Upper lobe of left lung (tissue), 6 donors: ENCODE measurements at places on chromosomes 11 and 22. TPM values are rescaled to one million over a fixed set of nuclear protein-coding genes. Genes with fewer than 3 reads are reported as not detected.

- H3K36me3 ChIP-seq, result no peaks in the 10 kb centered on the region
- H3K4me1 ChIP-seq, result no peaks in the 10 kb centered on the region
- DNase-seq, result no peak
- H3K27ac ChIP-seq, result no peak overlapping the region
These were observed 197.5 kb downstream of the MSANTD4 start for GRCh38 chr11:105824457-105825013.

Gene MRPL11
- 28.4 TPM for total RNA-seq

Gene CHRDL2
- 1.5 TPM for total RNA-seq

DNA sequence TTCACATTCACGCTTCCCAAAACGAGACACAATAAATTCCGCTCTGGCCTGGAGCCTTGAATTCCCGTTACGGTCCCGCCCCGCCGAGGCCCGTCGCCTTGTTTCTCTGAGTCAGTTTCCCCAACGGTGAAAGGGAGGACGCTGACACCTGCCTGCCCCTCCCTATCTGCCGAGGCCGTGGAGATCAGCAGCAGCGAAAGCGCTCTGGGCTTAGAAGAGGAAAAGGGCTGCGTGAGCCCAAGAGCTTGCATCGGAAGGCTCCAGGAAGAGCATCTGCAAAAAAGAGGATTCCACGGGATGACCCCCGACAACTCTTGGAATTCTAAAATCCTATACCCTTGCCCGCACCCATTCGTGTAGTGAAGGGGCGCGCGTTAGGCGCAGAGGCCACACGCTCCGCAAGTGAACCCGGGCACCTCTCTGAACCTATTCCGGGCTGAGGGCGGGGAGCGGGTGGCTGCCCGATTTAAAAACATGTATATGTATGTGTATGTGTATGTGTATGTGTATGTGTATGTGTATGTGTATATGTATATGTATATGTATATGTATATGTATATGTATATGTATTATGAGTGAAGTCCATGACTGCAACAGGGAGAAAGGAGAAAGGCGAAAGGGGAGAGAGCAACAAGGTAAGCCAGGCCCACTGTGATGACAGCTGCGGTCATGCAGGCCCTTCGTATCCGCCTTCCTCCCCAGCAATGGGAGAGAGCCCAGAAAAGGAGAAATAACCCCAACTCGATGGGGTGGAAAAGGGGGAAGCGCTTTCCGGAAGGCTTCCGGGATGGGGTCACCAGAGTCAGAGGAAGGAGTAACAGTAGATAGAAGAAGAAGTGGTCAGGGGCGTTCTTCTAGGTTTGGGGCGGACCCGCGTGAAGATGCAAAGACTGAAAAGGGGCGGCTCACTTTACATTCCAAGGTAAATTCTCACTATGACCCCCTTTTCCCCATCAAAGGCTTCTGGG is 948 bp upstream of the MRTFA start:
- H3K4me1 ChIP-seq, result peaks cover 19% of the 10 kb centered on the region
- DNase-seq, result peak; percentile 88
- H3K27ac ChIP-seq, result peak overlapping the region; percentile 93
- peak overlapping the region; percentile 98 for H3K4me3 ChIP-seq
- H3K27me3 ChIP-seq, result no peaks in the 10 kb centered on the region

DNA sequence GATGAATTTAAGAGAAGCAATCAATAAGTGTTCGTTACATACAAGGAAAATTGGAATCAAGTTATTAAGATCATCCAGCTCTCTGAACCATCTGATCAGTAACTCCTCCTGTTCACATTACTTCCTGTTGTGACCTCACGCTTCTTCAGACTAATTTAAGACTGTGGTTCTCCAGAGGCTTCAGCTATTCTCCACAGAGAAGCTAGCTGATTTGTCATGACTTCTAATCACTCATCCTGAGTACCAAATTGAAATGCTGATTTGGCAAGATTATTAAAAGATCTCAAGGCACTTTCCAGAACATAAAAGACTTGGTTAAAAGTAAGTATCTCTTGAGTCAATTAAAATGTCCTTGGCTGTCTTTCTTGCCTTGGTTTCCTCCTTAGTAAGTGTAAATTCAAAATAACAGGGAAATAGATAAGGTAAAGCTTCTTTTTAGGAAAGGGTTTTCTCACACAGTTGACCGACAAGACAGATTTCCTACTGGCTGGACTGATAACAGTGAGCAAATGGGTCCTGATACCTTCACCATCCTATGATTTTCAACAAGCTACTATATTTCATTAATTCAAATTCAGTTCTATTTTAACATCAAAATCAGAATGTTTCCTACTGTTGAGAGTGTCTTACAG is 38.5 kb downstream of the GAB2 start:
- H3K4me3 ChIP-seq, result no peak overlapping the region
- no peak for DNase-seq
- no peaks in the 10 kb centered on the region for H3K36me3 ChIP-seq
- no peaks in the 10 kb centered on the region for H3K27me3 ChIP-seq
- no peak overlapping the region for H3K27ac ChIP-seq

DNA sequence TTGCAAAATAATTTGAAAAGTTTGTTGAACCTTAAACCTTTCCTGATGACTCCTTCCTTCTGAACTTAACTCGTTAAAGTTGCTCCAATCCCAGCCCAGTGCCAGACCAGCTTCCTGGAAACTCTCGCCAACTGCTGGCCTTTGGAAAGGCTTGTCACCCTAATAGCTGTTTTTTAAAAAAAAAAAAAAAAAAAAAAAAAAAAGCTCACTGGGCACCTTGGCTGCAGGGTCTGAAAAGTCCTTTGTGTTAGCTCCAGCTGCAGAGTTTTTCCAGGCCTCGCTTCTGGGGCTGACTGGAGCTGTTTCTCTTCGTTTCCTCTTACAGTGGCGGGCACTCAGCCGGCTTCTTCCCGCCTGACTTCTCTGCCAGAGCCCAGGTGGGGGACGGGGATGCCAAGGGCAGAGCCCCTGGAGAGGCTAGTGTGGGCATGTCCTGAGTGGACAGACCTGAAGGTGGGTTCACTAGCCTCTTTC is 25.1 kb downstream of the KCNQ1OT1 start:
- no peak for DNase-seq
- no peaks in the 10 kb centered on the region for H3K27me3 ChIP-seq
- peaks cover 3% of the 10 kb centered on the region for H3K4me1 ChIP-seq
- H3K27ac ChIP-seq, result no peak overlapping the region

GRCh38 chr22:32466496-32466895 is 2.2 kb upstream of the BPIFC start:
- H3K27ac ChIP-seq, result no peak overlapping the region
- H3K4me3 ChIP-seq, result no peak overlapping the region
- no peaks in the 10 kb centered on the region for H3K4me1 ChIP-seq
- no peaks in the 10 kb centered on the region for H3K27me3 ChIP-seq
- no peaks in the 10 kb centered on the region for H3K36me3 ChIP-seq

DNA sequence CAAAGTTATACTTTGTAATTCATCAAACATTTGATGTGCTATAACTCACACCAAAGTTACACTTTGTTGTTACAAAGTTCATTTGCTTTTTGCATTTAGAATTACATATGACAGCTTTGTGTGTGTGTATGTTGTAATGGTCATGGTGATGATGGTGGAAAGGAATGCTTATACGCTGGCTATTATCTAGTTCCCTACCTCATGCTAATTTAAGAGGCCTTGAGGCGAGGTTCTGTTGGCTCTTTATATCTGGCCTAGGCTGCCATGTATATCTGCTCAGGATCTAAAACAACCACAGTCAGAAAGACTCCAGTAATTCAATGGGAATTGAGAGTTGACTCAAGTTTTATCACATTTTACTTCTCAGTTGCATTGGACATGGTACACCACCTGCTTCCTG is 123.4 kb downstream of the SLC17A6 start:
- H3K36me3 ChIP-seq, result no peaks in the 10 kb centered on the region
- H3K27me3 ChIP-seq, result no peaks in the 10 kb centered on the region
- no peak overlapping the region for H3K4me3 ChIP-seq
- H3K4me1 ChIP-seq, result no peaks in the 10 kb centered on the region
- no peak overlapping the region for H3K27ac ChIP-seq
- no peak for DNase-seq

- H3K4me1 ChIP-seq, result no peaks in the 10 kb centered on the region
- H3K27me3 ChIP-seq, result no peaks in the 10 kb centered on the region
- H3K27ac ChIP-seq, result no peak overlapping the region
- no peak for DNase-seq
These were observed 49.2 kb upstream of the CABP7 start for GRCh38 chr22:29670626-29671025.

DNA sequence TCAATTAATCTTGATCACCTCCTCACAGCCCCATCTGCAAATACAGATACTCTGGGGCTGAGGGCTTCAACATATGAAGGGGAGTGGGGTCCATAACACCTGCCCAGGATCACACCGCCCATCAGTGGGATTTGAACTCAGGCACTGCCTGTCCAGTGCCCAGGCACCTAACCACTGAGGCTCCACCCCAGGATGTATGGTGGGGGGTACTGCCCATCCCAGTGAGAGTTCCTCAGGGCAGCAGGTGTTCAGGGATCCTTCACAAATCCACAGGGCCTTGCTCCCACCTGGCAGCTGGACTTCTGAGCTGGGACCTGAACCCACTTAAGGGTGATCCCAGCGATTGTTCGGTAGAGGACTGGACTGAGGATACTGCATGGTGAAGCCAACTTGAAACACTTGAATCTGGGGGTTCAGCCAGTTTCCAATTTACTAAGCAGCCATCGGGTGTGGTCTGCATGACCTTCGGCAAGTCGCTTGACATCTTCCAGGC is 33.3 kb downstream of the PRDM11 start:
- H3K4me1 ChIP-seq, result peaks cover 37% of the 10 kb centered on the region
- H3K27ac ChIP-seq, result peak overlapping the region; percentile 88
- H3K27me3 ChIP-seq, result peaks cover 4% of the 10 kb centered on the region
- H3K36me3 ChIP-seq, result peaks cover 19% of the 10 kb centered on the region
- H3K4me3 ChIP-seq, result peak overlapping the region; percentile 64

GRCh38 chr11:38272376-38272775 is 1674.3 kb upstream of the RAG2 start:
- H3K4me1 ChIP-seq, result no peaks in the 10 kb centered on the region
- no peaks in the 10 kb centered on the region for H3K36me3 ChIP-seq
- H3K27me3 ChIP-seq, result no peaks in the 10 kb centered on the region
- no peak overlapping the region for H3K27ac ChIP-seq

Gene CRYBB2
- not detected for total RNA-seq

GRCh38 chr22:20520093-20520511 is 12.7 kb downstream of the MED15 start:
- no peaks in the 10 kb centered on the region for H3K27me3 ChIP-seq
- H3K36me3 ChIP-seq, result no peaks in the 10 kb centered on the region
- H3K4me3 ChIP-seq, result no peak overlapping the region
- no peak for DNase-seq
- no peak overlapping the region for H3K27ac ChIP-seq

GRCh38 chr11:78615724-78616123 is 41.1 kb upstream of the NARS2 start:
- H3K4me3 ChIP-seq, result no peak overlapping the region
- H3K27me3 ChIP-seq, result no peaks in the 10 kb centered on the region
- H3K27ac ChIP-seq, result no peak overlapping the region

Gene BLID
- total RNA-seq, result not detected

- H3K4me3 ChIP-seq, result no peak overlapping the region
- H3K4me1 ChIP-seq, result no peaks in the 10 kb centered on the region
- H3K27ac ChIP-seq, result no peak overlapping the region
- no peak for DNase-seq
These were observed 123.6 kb upstream of the BID start for GRCh38 chr22:17897858-17898257.

DNA sequence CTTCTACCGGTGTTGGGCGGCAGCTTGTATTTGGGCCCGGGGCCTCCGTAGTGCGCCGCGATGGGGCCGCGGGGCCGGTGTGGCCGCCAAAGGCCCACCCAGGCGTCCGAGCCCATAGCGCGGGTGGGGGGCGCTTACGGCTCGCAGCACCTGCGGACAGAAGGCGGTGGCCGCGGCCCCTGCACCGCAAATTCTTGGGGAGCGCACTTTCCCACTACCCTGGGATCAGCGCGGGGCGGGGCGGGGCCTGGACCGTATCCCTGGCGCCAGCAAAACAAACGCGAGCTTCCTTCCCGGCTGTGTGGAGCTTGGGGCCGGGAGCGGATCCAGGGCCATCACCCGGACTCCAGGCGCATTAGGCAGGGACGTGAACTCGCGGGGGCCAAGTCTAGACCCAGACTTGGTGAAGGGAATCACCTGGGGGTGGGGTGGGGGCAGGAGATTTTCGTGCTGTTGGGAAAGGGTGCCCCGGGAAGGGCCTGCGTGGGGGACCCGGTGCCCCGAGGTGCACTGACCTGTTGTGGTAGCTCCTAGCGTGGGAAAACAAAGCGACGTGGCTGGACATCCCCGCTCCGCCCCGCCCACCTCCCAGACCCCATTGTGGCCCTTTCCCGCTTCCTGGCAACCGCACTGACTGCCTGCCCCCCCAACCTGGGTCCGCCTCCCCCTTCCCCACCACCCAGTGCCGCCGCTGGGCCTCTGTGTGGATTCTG is 2.3 kb upstream of the TYMP start:
- H3K27me3 ChIP-seq, result no peaks in the 10 kb centered on the region
- H3K4me1 ChIP-seq, result peaks cover 42% of the 10 kb centered on the region
- DNase-seq, result peak; percentile 97
- H3K27ac ChIP-seq, result peak overlapping the region; percentile 97

DNA sequence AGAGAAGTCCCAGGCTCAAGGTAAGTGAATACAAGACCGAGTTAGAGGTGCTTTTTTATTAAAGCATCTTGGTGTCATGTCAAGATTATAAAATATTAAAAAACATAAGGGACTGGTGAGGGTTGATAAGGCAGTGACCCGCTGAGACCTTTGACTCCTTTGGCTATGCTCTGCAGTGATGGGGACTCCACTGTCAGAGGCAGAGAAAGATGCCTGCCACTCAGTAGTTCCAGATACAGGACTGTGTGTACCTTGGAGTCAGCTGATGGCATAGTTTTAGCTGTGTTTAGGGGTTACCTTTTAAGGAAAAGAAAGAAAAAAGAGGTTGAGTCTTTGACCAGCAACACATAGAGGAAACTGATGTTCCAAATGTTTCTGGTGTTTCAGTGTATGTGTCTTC is 40.8 kb downstream of the SHISA8 start:
- H3K27me3 ChIP-seq, result no peaks in the 10 kb centered on the region
- no peak for DNase-seq
- H3K27ac ChIP-seq, result no peak overlapping the region
- no peak overlapping the region for H3K4me3 ChIP-seq
- peaks cover 98% of the 10 kb centered on the region for H3K36me3 ChIP-seq
- H3K4me1 ChIP-seq, result no peaks in the 10 kb centered on the region

DNA sequence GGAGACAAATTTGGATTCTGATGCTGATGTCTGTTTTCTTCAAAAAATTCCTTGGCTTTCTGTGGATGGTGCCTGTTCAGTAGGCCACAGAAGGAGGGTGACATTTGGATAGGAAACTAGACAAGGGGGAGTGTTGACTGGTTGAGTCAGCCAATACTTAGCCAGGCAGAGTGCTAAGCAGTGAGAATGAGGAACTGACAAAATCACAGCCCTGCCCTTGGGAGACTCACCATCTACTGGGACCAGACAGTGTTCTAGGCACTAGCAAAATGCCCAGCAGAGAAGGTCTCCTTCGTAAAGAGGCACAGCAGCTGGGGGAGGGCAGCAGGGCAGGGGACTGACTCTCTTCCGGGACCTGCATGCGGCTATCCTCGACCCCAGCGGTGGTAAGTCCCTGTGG is 190.2 kb downstream of the DSCAML1 start:
- H3K4me1 ChIP-seq, result no peaks in the 10 kb centered on the region
- no peak for DNase-seq
- no peak overlapping the region for H3K27ac ChIP-seq
- no peak overlapping the region for H3K4me3 ChIP-seq
- no peaks in the 10 kb centered on the region for H3K27me3 ChIP-seq
- no peaks in the 10 kb centered on the region for H3K36me3 ChIP-seq
